ENCODE measurements at places on chromosomes 13 and 19.

DNA sequence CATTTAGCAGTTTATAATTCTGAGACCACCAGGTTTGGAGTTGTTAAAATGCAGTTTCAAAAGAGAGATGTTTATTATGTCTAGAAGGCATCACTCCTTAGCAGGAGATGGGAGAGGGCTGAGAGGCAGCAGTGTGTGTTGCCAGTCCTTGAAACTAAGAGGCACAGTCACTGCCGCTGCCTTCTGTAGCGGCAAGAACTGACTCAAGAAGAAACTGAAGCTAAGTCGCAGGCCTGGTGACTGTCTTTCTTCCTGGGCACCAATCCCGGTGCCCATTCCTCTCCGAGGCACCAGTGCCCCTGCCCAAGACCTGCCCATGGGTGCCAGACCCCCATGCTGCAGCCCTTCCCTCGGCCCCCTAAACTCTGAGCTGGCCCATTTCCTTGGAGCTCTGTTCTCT lies 20.1 kb downstream of the N4BP2L1 start:
- no peak for DNase-seq

DNA sequence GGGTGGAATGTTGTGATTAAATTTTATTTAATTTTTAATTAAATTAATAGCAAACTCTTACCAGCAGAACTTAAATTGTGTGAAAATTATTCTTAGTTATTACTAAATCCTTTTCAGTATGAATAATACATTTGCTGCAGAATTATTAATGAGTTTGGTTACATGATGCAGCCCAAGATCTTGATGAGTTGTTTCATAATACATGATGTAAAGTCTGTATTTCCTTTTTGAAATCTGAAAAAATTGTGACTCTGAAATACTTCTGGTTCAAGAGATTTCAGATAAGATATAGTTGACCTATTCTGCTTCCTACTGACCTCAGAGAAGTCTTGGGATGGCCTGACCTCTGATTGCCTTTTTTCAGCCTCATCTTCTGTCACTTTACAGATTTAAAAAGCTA lies 11.1 kb downstream of the SAE1 start:
- no peak for DNase-seq

DNA sequence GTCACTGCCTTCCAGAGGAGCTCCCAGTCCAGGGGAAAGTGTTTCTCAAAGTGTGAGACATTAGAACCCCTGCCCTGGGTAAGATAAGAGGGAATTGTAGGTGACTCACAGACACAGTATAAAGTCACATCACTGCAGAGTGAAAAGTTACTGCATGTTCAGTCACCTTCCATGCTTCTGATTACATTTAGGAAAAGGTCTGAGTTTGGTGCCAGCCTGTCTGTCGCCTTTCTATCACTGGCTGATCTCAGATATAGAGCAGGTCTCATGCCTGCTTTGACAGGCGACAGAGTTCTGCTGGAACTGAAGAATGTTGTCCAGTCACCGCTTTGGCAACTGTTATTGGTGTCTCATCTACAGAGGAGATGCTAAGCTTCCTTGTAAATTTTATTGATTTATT lies 1078.6 kb downstream of the UQCRFS1 start:
- no peak for DNase-seq

GRCh38 chr13:99277629-99278028 lies 19.4 kb upstream of the GPR18 start:
- DNase-seq, result no peak

DNA sequence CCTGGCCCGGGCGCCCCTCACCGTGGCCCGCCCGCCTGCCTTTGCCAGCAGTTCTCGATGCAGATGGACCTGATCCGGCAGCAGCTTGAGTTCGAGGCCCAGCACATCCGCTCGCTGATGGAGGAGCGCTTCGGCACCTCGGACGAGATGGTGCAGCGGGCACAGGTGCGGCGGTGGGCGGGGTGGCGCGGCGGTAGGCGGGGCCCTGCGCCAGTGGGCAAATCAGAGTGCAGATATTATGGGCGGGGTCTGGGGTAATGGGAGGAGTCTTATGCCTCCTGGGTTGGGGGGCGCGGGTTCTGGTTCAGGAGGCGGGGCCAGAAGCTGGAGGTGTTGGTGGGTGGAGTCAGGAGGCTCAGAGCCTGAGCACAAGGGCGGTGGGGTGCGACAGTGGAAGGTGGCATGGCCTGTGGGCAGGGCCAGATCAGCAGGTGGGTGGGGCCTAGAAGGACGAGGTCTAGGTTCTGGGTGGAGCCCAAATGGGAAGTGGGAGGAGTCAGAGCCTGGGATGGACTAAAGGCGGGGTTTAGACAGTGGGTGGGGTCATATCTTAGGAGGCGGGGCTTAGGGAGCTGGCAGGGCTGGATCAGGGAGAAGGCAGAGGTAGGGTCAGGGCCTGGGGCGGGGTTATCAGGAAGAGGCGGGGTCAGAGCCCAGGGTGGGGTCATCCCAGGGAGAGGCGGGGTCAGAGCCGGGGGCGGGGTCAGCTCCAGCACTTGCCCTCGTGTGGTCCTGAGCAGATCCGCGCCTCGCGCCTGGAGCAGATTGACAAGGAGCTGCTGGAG lies 5.6 kb downstream of the APC2 start:
- DNase-seq, result no peak

GRCh38 chr19:4059891-4060620 lies 6.6 kb downstream of the ZBTB7A start:
- DNase-seq, result no peak

DNA sequence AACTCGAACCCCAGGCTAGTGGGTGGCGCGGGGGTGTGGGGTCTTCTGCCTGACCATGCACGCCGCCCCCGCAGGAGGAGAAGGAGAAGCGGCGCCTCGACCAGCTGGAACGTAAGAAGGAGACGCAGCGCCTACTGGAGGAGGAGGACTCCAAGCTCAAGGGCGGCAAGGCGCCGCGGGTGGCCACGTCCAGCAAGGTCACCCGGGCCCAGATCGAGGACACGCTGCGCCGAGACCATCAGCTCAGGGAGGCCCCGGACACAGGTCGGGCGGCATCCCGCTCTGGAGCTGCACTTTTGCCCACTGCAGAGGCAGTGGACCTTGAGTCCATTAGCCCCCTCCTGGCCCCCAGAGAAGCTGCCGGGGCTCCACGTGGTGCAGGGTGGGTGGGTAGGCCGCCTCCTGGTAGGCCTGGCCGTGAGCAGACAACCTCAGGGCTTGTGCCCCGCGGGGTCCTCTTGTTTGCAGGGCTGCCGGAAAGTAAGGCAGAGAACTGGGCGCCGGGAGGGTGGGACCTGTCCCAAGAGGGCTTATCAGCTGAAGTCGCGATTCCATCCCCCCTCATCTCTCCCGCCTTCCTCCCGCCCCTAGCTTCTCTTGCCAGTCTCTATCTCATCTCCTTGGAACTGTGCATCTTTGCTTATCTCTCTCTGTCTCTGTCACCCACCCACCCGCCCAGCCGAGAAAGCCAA lies 9.9 kb downstream of the CCDC124 start:
- no peak for DNase-seq

DNA sequence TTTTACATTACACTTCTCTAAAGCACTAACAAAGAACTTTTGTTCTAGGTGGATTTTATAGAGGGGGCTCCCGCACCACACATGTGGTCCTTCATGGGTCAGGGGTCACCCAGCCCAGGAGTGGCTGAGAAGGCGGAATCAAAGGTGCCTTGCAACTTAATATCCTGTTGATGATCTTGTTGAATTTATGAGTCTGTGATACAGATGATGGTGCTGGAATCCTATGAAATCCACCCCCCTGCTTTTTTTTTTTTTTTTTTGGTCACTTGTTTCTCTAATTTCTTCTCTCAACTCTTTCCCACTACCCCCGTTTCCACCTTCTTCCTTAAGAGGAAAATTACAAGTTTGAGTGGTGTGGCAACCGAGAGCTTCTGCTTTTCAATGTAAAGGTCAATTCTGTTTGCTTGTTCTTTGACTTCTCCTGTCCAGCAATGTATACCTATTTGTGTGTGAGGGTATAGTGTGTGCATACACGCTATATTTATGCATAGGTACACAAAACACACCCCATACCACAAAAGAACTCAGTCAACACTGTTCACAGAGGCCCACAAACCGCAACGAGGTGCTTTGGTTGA lies 4.2 kb upstream of the ZIC2 start:
- DNase-seq, result no peak

DNA sequence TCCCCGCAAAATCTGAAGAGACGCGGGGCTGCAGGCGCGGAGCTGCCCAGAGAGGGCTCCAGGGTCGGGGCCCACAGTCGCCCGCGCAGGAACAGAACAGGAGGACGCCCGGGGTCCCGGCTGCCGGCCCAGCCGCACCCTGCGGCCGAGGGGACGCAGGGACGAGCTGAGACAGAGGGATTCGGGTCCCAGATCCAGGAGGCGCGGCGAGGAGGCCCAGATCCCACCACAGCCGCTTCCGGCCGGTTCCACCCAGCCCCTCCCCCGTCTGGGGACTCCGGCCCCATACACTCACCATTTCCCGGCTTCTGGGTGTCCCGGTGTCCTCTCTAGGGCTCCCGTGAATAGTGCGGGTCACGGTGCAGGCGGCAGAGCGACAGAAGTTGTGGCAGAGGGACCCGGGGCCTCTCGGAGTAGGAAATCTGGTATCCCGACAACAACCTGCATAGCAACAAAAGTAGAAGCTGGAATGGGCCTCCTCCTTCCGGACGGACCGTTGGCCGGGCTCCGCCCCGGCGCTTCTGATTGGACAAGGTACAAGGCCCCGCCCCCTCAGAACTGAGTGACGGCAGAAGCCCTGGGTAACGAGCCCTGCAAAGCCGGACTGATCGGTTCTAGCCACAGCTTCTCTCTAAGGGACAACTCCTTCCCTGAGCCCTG lies at the start of gene ZNF20:
Gene ZNF20, minus strand, starts transcription at position 466 of the 660 bp plus-strand sequence. Its CDS starts 168 bp downstream, at position 298.
- DNase-seq, result peak; percentile 88

DNA sequence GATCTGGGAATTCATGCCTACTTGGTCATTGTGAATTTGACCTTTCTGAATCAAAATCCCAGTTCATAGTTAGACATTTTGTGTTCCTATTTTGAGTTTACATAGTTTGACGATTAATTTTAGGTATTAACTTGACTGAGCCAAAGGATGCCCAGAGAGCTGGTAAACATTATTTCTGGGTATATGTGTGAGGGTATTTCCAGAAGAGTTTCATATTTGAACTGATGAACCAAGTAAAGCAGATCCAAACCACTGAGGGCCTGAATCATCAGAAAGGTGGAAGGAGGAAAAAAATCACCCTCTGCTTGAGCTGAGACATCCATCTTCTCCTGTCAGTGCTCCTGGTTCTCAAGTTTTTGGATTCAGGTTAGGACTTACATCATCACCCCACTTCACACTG lies 116.6 kb downstream of the CYSLTR2 start:
- DNase-seq, result no peak

DNA sequence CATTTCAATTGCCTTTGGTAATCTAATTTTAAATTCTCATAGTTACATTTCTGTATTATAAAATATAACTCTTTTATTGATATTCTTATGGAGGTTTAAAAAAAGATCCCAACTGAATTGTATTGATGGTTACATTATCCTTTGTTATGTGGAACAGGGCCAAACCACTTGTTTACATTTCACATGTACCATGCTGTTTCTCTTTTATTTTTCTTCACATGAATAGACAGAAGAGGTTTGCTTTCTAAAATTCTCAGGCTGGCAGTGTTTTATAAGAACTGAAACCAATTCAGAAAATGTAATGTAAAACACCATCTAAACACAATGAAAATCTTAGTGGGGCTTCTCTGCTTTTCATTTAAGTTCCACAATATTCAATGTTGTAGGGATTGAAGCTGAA lies 122.5 kb downstream of the GPC5 start:
- DNase-seq, result no peak

DNA sequence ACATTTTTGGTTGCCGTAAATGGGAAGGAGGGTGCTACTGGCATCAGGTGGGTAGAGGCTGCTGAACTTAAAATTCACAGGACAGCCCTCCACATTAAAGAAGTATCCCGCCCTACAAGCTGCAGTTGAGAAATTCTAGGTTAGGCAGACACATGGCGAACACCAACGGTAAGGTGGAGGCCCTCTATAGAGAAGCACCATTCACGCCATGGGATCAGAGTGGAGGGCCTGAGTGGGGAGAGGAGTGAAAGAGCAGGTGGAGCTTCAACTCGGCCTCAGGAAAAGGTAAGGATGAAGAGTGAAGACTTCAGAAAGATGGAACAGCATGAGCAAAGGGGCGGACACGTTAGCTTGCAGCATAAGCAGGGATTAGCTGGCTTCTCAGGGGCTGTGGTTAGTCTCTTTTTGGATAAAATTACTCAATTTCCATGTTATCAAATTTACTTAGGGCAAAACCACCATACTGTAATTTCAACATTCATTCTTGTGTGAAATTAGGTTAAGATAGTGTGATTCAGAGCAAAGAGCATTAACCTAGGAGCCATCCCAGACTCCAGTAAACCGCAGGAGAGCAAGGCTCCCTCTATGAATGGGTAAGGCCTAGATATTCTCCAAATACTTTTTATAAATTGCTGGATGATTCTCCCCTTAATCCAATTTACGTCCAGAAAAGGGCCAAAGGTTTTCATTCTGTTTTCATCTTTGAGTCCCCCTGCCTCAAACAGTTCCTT lies 1.2 kb downstream of the EEF1AKMT1 start:
- no peak for DNase-seq

- no peak for DNase-seq
These were observed 259.0 kb downstream of the NALCN start for GRCh38 chr13:101157261-101157660.

DNA sequence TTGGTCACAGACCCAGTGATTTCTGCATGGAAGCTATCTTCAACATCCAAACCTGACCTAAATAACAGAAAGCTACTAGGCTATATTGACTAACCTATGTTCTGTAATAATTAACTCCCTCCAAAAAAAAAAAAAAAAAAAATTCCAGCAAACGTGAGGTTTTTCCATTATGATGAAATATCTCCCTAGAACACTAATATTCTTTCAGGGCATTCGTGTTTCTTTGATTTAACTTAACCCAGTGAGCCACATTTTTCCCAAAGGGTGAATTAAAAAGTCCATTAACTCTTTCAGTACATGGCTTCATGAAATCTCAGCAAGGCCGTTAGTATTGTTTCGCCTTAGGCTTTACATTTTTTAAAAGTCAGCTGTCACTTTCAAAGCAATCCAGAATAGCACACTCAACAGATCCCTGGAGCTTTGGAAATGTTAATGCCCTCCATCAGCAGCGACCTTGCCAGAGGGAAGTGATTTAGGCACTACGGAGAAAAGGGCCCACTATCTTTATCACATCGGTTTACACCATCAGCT lies 175.8 kb downstream of the DCT start:
- no peak for DNase-seq

Data from forelimb muscle (tissue), 1 donor.